ENCODE measurements at places on chromosomes 7 and 10.
A peak's percentile ranks its signal among the peaks of the same experiment; 100 is the strongest.

- DNase-seq: no peak
Measured at GRCh38 chr7:15489383-15489782, 72.4 kb downstream of the AGMO start.

DNA sequence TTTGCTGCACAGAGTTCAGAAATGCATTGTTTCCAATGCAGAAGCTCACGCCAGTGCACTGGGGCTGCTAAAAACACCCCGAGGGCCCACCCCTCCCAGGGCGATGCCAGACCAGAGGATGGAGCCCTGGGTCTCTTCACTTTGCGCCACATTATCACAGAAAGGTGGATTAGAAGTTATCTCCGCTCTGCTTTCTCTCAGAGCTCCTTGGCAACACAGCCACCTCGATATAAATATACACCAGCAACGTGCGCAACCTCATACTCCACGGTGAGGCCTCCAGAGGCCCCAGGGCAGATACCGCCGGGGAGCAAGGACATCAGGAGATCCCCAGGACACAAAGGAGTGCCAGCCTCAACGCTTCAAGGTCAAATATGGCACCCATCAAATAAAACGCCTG lies 121.0 kb upstream of the TBX20 start:
- no peak for DNase-seq

DNA sequence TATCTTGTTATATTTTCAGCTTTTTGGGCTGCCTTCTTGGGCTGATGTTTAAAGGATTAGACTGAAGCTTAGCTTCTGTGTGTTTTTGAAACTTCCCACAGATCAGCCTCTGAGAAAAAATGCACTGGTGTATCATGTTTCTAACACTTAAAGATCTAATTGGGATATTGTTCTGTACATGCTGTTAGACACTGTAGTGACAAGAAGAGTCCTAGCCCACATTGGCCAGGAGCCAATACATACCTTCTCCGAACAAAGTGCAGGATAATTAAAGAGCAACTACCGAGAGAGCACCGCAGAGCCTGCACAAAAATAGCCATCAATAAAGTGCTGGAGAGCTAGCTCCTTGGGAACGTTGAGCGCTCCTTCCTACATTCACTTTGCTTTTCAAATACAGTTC lies 289.4 kb upstream of the SP8 start:
- DNase-seq: peak; percentile 73

DNA sequence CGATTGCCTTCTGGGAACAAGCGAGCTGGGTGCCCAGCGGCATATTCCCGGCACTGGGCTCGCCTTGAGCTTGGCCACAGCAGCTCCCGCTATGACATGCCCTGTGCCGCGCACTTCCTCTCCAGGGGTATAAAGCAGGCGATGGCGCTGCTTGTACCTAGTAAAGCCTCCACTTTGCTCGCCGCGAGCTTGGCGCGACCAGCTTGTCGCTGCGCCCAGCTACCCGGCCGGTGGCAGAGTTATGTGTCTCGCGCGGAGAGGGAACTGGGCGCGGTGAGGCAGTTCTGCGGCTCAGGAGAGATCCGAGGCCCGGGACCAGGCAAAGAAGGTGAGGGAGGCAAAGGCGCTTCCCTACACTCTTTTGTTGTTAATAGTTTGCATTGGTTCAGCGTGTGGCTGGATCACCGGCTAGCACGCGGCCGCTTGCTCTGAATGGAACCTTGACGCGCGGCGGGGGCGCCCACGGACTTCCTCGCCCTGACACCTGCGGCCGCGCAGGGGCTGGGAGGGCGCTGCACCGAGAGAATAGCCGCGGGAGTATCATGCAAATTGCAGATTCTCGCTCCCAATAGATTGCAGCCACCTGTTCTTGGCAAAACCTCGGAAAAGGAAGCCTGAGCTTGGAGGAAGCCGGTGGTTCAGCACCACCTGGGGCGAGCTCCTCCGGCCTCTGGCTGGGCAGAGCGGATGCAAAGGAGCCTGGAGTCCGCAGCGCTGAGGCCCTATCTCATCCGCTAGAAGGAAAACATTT lies 3.0 kb upstream of the BUB3 start:
- DNase-seq: no peak

- DNase-seq: no peak
Measured at GRCh38 chr7:123440101-123440548, 94.3 kb downstream of the IQUB start.

DNA sequence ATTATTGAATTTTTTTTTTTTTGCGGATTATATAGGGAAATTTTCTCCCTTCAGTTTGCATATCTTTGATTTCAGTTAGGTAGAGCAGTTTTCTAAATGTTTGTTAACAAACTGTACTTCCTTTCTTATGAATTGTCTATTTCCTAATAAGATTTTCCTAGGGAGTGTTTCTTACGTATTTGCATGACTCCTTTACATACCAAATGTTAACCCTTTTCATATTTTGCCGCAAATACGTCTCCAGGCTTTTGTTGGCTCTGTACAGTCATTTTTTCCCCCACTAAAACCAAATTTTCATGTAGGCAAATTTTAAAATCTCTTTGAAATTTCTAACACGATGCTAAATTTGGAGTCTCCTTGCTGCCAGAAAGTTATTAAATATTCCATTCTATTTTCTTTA lies 1.9 kb upstream of the FRAT2 start:
- DNase-seq: no peak

GRCh38 chr10:30963992-30964930 lies 67.4 kb downstream of the ZNF438 start:
- no peak for DNase-seq

DNA sequence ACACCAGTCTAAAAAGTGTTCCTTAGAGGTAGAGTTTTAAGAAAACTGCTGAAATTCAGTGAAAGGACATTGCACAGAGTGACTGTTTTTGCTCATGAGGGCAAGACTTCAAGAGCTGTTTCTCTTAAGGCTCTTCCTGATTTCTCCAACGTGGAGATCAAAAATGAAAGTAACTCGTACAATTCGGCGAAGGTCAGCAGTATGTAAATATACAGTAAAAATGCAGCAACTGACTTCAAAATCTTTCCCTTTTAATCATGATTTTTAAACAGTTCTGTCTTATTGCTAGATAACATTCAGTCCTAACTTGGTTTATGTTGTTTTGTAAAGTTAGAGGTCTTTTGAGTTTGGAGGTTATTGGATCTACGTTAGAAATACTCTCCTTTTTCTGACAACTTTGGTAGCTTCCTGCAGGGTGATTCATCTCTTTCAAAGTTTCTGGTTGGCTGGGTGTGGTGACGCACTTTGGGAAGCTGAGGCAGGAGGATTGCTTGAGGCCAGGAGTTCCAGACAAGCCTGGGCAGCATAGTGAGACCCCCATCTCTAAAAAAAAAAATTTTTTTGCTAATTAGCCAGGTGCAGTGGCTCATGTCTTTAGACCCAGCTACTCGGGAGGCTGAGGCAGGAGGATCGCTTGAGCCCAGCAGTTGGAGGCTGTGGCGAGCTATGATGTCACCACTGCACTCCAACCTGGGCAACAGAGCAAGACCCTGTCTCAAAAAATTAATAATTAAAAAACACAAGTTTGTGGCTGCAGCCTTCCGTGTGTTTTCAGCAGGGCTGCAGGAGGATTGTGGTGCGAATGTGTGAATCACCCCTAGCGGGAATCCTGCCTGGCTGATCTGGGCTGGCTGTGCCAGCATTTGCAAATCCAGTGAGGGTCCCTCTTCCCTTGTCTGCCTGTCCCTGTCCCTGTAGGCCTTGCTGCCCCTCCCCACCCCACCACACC lies 29.2 kb upstream of the AP5Z1 start:
- peak; percentile 25 for DNase-seq

- no peak for DNase-seq
Measured at GRCh38 chr7:142806022-142806356, 35.2 kb downstream of the PRSS2 start.

DNA sequence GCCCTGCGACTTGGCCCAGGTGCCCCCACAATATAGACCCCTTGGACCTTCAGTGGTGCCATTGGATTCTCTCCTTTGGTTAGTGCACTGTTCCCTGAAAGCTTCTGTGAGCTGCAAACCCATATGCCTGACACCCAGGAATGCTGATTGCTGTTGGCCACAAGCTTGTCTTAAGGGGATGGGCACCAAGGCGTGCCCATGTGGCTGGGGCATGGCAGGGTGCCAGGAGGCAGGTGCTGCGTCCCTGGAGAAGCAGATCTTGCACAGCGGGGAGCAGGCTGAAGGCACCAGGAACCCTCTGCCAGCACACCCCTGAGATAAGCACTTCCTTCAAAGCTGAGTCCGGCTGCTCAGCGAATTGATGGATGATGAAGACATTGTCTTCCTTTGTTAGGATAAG lies 411.8 kb downstream of the SDK1 start:
- DNase-seq: no peak

GRCh38 chr10:21169271-21169670 lies 272.2 kb upstream of the NEBL start:
- no peak for DNase-seq

DNA sequence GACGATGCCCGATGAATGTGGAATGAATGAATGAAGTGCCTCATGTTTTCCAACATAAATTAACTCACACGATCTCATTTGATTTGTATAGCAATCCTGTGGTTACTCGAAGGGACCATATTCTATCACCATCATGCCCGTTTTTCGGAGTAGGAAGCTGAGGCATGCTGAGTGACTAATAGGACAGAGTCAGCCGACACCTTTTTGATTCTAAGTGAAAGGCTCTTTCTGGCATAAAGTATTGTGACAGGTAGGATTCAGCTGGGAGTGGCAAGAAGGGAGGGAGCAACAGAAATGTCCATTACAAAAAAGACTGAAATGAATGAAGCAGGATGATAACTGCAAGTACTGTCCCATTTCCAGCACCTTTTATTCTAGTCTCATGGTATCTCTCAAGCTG lies 55.7 kb downstream of the KLRG2 start:
- no peak for DNase-seq
